ENCODE measurements at places on chromosomes 16 and 17.

- no peak for DNase-seq
These were observed 7.5 kb downstream of the CTU2 start for GRCh38 chr16:88713568-88714419.

DNA sequence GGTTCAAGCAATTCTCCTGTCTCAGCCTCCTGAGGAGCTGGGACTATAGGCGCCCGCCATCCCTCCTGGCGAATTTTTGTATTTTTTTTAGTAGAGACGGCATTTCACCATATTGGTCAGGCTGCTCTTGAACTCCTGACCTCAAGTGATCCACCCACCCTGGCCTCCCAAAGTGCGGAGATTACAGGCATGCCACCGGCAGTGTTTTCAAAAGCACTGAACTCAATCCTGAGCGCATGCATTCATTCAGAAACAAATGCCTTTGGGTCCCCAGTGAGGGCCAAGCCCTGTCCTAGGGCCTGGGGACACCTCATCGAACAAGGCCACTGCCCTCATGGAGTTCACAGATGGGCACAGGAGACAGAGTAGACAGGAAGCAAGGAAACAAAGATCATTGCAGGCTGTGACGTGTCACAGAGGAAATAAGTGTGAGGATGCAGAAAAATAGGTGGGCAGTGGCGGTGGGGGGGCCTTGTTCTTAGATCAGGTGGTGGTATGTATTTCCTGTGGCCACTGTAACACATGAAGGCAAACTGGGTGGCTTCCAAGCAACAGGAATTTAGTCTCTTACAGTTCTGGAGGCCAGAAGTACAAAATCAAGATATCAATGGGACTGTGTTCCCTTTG lies 12.5 kb downstream of the TMEM114 start:
- no peak for DNase-seq

GRCh38 chr17:5413682-5414081 lies 5.8 kb downstream of the NUP88 start:
- DNase-seq = no peak

DNA sequence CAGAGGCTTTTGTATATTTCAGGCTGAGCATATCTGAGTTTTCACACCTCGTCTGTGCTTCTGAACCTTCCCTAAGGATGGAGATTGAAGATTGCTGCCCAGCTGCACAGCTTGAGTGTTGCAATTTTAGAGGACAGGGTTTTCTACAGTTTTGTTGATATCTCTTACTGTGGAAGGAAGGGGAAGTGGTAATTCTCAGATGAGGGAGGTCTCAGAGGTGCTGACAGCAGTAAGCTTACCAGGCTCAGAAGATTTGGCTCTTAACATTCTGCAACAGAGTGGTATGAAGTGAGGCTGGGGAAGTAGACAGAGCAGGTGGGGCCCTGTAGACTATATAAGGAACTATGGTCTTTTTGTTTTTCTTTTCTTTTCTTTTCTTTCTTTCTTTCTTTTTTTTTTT lies 45.8 kb upstream of the ARHGAP17 start:
- no peak for DNase-seq

GRCh38 chr17:57633236-57633635 lies 111.9 kb downstream of the CCDC182 start:
- DNase-seq = no peak

DNA sequence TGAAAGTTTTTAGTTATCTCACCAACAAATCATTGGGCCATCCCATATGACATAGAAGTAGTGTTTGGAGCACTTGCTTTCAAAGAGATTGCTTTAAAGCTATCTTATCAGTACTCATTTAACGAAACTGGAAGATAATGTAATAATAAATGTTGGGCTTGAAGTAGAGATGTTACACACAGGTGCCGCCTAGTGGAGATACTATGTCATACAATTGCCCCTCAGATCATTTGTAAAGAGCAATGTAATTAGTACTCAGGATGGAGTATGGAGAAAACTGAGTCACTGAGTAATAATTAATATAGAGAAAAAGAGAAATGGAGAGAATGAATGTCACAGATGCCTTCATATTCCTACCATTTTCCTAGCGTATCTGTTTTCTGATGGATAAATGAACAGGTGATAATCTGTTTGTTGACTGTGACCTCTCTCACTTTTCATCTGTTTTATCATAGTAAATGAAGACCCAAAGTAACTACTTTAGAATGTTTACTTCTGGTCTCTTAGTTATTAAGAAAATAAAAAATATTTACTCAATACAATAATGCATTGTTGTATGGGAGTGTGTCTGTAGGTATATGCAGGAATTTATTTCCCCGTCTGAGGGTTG lies 80.4 kb downstream of the EFCAB5 start:
- DNase-seq = no peak

- no peak for DNase-seq
These were observed 13.8 kb downstream of the HYDIN start for GRCh38 chr16:71216714-71217113.

GRCh38 chr16:57684626-57685358 lies 9.8 kb upstream of the DRC7 start:
- no peak for DNase-seq

DNA sequence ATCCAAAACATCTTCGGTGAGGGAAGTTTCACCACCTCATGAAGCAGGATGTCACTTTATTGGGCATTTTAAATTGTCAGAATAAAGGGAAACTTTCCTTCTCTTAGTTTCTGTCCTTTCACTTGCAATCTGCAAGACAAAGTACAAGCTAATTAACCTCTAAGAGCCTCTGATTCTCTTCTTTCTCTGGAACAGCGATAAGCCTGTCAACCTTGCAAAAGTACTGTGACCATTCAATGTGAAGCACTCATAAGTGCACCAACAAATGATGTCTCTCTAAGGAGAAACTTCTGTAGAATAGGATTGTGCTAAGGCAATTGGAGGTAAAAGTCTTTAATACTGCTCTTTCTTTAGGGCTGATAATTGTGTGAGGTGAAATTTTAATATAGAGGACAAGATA lies 1622.3 kb downstream of the CDH8 start:
- DNase-seq = no peak

DNA sequence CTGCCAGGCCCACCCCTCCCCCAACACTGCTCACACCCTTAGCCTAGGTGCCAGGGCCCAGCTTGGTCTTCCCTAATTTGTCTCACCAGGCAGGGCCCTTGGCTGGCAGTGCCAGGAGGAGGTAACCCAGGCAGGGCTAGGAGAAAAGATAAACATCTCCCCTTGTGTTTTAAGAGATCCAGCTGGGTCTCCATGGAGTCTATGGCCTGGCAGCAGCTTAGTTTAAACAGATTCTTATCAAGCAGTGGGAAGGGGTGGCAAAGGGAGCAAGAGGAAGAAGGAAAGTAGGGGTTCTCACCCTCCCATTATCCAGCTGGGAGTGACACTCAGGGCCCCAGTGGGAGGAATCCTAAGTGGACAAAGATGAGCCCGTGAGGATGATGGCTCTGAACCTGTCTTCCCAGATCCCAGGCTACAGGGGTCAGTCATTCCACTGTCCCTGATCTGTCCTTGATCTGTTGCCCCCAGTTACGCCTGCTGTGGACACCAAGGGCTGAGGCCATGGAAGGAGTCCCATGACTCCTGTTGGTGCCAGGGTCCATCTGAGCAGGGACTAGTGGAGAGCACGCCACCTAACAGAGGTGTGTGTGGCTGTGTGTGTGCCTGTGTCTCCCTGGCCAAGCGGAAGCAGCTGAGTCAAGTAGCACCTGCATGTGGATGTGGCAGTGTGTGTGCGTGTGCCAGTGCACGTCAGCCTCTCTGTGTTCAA lies 47.4 kb upstream of the MEIOC start:
- DNase-seq = peak; percentile 88

- no peak for DNase-seq
These were observed 590.6 kb upstream of the SOX9 start for GRCh38 chr17:71530248-71530647.

GRCh38 chr17:71084219-71084618 lies 914.9 kb downstream of the KCNJ2 start:
- no peak for DNase-seq

GRCh38 chr17:45895969-45896785 lies 1.8 kb downstream of the MAPT start:
- DNase-seq = peak; percentile 35

- DNase-seq = no peak
These were observed 1.0 kb upstream of the ANKRD40CL start for GRCh38 chr17:50768346-50768761.
